ENCODE measurements at places on chromosomes 1 and 21.

DNA sequence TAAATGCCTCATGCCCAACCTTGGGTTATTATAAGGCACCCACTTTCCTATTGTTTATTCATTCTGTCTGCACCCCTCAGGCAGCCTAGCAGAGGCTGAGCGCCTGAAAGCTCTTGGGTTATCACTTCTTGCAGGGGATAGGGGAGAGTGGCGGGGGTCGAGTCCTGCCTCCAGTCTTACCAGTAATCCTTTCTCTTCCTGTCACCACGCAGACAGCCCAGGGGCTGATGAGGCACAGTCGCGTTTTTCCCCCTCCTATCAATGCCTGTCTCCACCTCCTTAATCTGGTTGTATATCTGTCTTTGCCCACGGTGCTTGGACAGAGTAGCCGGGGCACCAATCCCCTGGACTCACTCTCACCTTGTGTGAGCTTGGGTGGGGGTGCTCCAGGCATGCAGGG lies 733.1 kb downstream of the MATN1 start:
- DNase-seq = peak; percentile 68

DNA sequence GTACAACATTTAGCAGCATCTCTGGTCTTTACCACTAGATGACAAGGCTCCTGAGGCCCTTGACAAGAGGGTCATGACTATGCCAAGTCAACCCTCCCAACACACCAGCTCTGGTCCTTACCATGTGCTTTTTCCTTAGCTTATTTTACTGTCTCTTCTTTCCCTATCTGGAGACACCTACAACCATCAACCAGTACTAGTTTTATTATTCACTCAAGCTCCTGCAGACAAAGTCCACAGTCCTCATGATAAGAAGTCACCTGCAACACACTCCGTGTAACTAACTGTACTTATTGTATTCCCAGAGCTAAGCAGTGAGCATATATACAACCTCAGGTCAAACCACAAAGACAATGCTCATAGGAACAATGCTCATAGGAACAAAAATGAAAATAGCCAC lies 15.3 kb downstream of the PABPC4 start:
- DNase-seq = no peak

GRCh38 chr1:162847839-162848453 lies 13.0 kb downstream of the CCDC190 start:
- DNase-seq = peak; percentile 95

DNA sequence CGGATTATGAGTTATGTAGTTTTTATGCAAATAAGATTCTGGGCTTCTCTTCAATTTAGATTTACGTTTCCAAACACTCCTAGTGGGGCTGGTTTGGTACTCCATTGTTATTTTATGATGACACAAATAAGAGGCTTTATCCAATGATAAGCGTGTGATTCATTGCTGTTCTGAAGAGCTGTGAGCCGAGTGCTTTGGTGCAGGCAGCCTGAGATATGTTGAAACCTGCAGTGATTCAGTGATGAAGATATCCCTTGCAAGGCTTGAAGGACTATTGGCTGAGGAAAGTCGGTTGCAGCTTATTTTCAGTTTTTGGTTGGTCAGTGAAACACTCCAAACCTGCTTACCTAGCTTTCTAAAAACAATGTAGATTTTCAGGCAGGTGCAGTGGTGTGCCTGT lies 112.2 kb downstream of the RYR2 start:
- no peak for DNase-seq

- DNase-seq = no peak
Measured at GRCh38 chr1:186569856-186570255, 108.9 kb upstream of the PDC start.

DNA sequence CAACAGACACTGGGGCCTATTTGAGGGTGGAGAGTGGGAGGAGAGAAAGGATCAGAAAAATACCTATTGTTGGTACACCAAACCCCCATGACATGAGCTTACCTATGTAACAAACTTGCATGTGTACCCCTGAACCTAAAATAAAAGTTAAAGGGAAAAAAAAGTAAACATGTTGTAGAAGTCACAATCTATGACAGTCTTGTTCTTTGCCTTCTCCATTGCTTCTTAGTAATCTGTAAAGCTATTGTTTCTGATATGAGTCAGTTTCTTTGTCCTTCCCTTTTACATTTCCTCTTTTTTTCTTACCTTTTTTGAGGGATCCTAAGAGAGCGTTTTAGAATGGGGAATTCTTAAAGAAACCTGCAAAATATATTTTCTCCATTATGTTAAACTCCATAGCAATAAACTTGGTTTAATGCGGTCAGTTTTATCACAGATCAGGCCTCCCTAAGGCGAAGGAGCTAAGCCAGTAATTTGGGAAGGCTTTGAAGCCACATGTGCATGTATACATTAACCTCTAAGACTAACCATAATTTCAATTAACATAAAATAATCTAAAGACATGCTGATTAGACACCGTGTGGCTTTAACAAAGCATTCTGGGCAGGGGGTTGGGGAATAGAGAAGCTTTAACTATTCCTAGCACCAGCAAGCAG lies 77.8 kb upstream of the C1orf105 start:
- no peak for DNase-seq

DNA sequence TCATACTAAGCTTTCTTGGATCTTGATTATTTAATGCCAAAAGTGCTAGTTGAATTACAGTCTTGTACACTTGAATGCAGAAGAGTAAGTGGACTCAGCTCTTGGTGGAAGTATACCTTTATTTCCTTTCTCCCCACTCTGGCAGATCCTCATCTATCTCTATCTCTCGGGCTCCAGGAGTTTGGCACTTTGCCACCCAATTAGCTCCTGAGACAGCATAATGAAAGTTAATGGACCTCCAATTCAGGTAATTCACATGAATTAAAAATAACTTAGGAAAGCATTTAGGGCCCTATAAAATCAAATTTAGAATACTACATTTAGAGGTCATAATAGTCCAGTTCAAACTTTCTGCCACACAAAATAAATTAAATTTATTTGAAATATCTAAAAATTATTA lies 67.4 kb downstream of the OLFM3 start:
- no peak for DNase-seq

DNA sequence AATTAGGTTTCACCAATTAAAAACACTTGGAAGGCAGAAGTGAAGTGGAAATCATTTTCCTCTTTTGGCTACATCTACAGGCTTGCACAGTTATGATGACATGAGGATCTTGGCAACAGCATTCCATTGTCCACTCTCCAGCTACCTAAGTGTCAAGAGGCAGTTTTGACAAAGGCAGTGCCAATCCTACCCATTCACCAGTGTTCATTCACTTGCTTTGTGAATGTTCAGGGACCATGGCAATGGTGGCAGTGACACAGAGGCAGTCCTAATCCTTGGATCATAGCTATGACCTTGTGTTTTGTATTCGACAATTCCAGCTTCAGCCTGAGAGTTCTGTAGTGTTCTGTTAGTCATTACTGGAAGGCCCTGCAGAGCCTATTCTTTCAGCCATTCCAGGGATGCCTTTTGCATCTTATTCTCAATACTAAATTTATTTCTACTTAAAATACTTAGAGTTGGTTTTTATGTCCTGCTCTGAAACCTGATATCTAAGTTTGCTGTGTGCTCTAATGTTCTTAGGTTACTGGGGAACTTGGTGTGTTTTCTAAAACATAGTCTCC lies 36.7 kb downstream of the CRB1 start:
- DNase-seq = no peak

GRCh38 chr1:32339363-32339978 lies 3.4 kb upstream of the MARCKSL1 start:
- DNase-seq = no peak

DNA sequence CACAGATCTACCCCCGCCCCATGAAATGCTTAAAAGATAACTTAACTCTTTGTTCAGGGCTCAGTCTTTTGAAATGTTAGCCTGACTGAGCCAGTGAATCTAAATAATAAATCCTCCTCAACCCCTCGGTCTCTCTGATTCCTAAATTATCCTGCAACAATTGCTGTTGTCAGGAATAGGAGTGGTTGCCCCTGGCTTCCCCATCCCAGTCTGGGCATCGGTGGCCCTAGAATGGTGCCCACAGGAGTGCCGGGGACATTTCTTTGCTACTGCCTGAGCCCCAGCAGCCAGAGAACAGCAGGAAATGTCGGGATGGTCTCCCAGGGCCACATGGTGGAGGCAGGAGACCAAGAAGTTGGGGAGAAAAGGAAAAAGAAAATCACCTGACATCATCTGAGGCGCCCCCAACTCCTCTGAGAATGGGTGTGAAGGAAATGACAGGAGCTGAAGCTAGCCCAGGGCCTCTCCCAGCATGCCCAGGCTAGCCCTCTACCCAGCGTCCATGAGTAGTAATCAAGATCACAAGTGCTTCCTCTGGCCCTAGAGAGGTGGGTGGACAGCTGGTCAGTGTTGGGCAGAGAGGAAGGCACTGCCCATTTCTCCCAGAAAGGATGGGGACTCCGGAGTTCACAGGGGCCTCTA lies 1.6 kb downstream of the PADI4 start:
- DNase-seq = no peak

- DNase-seq = no peak
Measured at GRCh38 chr1:14181191-14181795, 417.2 kb upstream of the KAZN start.

DNA sequence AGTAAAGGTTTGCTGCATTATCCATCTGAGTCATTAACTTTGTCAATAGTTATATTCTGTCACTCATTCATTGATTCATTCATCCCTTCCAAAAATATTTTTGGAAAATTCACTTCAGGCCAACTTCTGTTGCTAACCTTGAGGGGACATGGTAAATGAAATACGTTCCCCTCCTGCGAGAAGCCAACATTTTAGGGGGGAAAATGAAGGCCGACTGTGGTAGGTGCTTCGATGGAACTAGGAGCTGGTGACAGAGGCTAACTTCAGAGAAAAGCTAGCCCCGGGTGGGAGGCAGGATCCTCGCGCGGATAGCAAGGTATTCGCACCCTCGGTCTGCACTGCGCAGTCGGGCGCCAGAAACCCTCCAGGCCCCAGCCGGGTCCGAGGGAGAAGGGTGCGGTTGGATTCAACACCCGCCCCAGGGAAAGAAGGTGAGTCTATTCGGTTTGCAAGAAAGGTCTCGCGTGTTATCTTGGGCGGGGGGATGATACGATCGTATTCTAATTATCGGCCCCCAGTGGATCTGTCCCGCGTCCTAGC lies 646 bp upstream of the RRP15 start:
- DNase-seq = no peak

DNA sequence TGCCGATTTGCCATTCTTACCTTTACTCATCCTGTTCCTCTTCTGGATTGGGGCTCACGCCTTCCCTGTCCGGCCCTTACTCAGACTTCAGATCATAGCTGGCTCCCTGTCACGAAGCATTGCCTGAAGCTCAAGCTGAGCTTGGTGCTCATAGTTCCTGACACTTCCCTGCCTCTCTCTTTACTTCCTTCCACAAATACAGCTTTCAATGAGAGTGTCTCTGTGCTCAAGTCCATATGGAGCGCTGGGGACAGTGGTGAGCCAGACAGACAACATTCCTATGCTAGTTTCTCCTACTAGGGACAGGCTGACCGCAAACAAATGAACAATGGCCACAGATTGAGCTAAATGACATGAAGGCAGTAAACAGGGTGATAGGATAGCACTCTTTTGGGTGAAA lies 38.1 kb downstream of the HHAT start:
- DNase-seq = no peak

- DNase-seq = no peak
Measured at GRCh38 chr1:92901126-92901525, 60.1 kb downstream of the DIPK1A start.

- DNase-seq = no peak
Measured at GRCh38 chr1:235078480-235079381, 49.9 kb downstream of the TOMM20 start.

DNA sequence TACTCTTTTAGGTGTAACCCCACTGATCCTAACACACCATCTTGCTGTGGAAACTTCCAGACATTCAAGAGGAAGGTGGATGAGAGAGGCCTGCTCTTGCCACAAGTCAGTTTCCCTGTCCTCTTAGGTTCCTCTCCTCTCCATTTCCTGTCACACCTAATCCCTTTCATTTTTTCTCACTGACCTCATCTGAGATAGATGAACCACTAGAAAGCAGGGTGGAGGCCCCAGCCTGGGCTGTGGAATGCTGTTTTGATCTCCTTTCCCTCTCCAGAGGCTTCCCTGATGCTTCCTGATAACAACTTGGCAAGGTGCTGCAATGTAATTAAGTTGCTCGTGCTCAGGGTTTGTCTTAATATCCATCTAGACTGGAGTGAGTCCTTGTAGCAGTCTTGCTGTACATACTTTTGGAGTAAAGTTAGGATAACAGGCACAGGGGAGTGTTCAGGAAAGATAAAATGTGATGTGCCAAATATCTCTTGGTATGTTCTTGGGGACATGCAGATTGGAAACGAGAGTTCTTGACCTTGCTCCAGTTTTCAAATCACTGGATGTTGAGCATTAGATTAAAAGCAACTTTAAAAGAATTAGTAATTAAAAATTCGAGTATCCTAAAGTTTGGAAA lies 11.2 kb downstream of the LRRC42 start:
- DNase-seq = peak; percentile 27

GRCh38 chr1:31949862-31950261 lies 11.7 kb upstream of the PTP4A2 start:
- DNase-seq = no peak

DNA sequence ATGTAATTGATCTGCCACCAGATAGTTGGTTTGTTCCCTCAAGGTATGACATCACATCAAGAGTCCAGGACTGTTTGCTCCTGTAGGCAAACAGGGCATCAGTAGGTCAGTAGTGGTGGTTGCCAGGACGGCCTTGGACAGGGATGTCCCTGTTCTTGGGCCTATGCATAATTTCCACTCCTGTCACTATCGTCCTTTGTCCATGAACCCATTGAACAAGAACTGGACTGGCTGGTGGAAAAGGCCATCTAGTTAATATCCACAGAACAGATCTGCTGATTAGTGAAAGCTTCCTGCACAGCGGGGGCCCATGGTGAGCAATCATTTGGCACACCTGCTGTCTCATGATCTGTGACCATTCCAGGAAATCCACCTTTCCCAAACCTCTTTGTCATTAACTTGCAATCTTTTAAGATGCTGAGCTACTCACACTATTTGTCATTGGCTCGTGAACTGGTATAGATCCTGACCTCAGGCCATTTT lies 12.4 kb upstream of the BSDC1 start:
- no peak for DNase-seq

DNA sequence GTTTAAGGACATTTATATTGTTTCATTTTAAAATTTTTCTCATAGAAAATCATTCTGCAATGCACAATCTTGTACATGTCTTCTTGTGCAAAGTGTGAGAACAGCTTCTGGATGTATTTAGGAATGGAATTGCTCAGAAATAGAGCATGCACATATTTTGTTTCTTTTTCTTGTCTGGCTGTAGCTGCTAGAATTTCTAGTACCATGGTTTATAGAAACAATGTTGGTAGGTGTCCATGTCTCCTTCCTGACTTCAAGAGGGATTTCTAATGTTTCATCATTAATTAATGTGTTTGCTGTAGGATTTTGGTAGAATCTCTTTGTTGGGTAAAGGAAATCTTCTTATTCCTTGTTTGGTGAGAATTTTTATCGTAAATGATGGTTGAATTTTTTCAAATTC lies 99.0 kb downstream of the RYR2 start:
- no peak for DNase-seq

- no peak for DNase-seq
Measured at GRCh38 chr1:26965628-26966027, 5.4 kb upstream of the KDF1 start.

GRCh38 chr1:96978444-96978843 lies 256.9 kb downstream of the PTBP2 start:
- no peak for DNase-seq

Data from lower leg skin (tissue), 4 donors.